Keratinocyte (primary cell): ENCODE measurements at places on chromosomes 1 and 21.

GRCh38 chr1:238487931-238488330 is 597.2 kb upstream of the ZP4 start:
- DNase-seq, result no peak

- no peak for DNase-seq
These were observed 68.5 kb downstream of the GPR88 start for GRCh38 chr1:100606438-100606837.

DNA sequence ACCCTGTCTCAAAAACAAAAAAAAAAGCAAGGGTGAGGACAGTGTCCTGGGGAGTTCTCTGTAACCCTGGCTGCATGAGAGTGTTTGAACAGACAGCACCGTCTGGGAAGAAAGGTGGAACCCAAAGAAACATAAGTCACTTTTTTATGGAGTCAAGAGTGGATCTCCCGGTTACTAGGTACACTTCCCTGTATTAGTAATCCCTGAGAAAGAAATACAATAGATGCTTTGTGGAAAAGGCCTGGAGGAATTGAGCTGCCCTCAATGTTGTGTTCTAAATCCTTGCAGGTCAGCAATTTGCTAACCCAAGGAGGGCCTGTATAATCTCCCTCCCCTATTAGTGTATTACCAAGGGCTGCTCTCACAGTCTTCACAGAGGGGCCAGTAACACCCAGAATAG is 16.6 kb downstream of the DEGS1 start:
- no peak for DNase-seq

DNA sequence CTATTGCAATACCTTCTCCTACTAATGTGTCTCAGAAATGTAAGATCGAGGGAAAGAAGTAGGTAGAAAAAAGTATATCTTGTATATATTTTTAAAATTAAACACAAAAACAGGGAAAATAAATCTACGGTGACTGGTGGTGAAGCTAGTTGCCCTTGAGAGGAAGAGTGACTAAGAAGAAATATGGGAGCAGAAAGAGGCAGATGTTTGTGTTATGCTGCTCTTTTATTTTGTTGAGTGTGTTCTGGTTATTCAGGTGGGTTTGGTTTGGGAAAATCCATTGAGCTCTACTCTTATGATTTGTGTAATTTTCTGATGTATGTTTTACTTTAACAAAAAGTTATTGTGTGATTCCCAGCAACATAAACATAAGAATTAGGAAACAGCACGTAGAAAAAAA is 444.9 kb upstream of the B3GALT2 start:
- DNase-seq, result no peak

DNA sequence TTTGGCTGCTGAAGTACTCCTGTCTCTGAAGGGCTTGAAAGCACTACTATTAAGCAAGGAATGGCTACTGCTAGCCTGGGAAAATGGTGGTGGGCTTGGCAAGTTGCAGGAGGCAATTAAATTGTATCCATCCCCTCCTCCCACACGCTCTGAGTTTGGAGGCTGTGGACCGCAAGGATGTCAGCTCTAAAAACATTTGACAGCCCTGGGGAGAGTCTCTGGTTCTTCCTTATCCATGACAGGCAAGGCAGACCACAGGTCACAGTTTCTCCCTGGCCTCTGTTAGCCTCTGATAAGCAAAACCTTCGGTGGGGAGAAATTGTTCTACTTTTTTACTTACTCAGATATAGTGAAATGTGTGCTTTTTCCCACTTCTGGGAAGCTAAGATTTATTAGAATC is 46.6 kb downstream of the S1PR1 start:
- no peak for DNase-seq

- no peak for DNase-seq
These were observed 41.8 kb downstream of the AJAP1 start for GRCh38 chr1:4696161-4696745.

DNA sequence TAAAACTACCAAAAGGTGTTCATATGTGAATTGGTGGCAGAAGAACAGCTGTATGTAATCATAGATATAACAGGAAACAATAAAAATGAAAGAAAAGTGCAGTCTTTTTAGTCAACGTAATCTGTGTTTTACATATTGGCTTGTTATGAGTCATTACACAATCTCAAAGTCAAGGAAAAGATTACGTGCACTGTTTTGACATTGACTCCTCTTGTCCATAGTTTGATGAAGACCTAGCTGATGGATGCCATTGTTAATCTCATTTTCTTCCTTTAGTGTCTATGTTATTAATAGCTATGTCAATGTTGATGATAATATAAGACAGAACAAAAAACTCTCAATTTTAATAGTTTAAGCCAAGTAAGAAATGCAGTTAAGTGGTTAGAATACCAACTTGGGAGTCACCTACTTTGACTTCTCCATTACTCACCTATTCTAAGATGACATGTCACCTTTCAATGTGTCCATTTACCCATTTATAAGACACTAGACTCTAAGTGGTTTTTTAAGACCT is 84.5 kb upstream of the SAMSN1 start:
- DNase-seq, result no peak

DNA sequence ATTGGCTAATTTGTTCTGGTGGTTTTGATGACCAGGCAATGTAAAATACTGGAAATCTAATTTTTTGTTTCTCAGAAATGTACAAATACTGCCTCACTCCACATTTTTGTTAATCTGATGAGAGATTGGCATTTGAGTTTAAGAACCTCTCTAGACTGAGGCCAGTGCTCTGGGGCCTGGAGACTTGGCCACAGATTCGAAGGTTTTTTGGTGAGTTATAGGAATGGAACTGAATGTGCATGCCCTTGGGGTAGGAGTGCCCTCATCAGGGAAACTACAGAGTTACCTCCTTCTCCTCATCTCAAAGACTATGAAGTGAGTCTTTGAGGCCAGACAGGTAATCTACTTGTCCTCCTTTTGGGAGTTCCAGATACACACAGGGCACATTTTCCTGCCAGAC is 347.9 kb downstream of the LTN1 start:
- peak; percentile 35 for DNase-seq

GRCh38 chr1:203695116-203695515 is 68.5 kb downstream of the ATP2B4 start:
- no peak for DNase-seq

DNA sequence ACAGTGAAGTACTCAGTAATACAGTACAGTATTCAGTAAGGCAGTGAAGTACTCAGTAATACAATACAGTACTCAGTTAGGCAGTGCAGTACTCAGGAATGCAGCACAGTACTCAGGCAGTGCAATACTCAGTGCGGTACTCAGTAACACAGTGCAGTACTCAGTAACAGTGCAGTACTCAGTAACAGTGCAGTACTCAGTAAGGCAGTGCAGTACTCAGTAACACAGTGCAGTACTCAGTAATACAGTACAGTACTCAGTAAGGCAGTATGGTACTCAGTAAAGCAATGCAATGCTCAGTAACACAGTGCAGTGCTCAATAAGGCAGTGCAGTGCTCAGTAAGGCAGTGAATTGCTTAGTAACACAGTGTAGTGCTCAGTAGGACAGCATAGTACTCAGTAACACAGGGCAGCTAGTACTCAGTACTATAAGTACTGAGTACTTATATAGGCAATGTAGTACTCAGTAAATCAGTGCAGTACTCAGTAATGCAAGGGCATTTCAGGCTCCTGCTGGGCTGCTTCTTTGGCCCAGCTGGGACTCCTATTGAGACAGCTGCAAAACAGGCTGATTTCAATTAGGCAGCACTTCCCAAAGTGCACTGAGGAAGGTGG is 411.3 kb downstream of the DISC1 start:
- no peak for DNase-seq
